ENCODE measurements at places on chromosomes 3 and 15.

DNA sequence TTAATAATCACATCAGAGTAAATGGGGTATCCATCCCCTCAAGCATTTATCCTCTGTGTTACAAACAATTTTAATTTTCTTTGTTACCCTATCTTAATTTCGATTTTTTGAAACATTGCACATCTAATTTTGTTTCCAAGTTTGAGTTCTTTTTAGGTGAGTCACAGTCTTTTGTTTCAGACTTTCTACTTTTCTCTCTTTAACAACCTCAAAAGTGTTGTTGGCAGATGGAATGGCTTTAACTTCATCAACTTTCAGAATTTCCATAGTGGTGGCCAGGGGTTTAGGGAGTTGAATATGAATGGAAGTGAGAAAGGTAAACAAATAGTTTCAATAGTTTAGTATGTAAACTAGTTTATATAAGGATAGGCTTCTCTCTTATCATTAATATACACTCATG is 223.0 kb upstream of the MLF1 start:
- no peak for DNase-seq

DNA sequence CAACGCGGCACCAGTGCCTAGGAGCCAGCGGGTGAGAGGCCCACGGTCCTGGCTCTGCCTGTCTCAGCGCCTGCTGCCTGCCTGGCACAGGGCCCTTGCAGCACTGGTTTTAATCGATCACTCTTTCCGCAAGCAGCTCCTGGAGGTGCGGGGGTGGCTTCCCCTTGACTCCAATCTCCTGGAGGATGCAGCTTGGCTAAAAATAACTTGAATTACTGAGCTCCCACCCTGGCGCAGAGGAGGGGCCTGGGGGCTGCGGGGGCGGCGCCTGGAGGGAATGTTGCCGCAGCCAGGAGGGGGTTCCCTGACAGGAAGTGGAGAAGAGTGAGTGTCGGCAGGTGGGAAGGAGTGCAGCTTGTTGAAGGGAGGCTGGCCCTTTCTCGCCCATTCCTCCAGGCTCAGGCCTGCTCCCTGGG is 9.9 kb upstream of the RPL29 start:
- DNase-seq: no peak

GRCh38 chr15:89910891-89911626 is 1.7 kb downstream of the ARPIN start:
- DNase-seq: no peak

GRCh38 chr3:160697637-160698380 is 20.8 kb downstream of the ARL14 start:
- DNase-seq: no peak

DNA sequence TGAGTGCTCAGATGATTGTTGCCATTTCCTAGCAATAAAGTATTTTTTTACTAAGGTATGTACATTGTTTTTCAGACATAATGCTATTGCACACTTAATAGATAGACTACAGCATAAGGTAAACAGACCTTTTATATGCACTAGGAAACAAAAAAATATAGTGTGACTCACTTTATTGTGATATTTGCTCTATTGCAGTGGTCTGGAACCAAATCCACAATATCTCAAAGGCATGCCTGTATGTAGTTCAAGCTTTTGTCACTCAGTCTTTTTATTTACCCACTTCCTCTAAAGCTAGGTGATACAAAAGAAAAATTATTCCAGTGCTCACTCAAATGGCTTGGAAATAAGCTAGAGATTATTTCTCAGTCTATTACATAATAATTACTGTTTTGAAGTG is 209.9 kb upstream of the VEPH1 start:
- no peak for DNase-seq

DNA sequence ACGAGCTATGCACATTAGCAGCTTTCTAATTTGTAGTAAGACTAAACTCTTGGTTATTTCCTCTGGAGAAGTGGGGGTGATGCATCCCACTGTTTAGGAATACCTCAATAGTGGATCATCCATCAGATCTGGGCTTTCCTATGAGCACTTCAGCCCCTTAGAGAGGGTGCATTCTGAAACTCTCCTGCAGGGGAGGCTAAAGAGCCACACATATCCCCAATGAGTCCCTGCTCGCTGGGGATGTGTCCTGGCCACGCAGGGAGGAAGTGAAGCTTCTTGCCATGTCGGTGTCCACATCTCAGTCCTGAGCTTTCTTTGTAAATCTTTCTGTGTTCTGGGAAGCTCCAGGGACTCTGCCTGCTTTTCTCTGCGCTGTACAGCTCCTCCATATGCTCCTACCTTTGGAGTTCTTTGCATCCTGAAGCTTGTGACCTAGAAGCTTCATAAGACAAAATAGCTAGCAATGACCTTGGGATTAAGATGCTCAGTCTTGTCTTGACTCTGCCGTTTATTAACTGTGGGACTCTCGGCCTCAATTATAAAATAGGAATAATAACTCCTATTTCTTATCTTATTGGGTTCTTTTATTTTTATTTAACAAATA is 28.3 kb upstream of the MASP1 start:
- DNase-seq: peak; percentile 78

Data from activated CD4-positive, alpha-beta memory T cell treated with anti-CD3 and anti-CD28 coated beads for 36 hours (primary cell).